ENCODE measurements at places on chromosomes 5 and 9.

DNA sequence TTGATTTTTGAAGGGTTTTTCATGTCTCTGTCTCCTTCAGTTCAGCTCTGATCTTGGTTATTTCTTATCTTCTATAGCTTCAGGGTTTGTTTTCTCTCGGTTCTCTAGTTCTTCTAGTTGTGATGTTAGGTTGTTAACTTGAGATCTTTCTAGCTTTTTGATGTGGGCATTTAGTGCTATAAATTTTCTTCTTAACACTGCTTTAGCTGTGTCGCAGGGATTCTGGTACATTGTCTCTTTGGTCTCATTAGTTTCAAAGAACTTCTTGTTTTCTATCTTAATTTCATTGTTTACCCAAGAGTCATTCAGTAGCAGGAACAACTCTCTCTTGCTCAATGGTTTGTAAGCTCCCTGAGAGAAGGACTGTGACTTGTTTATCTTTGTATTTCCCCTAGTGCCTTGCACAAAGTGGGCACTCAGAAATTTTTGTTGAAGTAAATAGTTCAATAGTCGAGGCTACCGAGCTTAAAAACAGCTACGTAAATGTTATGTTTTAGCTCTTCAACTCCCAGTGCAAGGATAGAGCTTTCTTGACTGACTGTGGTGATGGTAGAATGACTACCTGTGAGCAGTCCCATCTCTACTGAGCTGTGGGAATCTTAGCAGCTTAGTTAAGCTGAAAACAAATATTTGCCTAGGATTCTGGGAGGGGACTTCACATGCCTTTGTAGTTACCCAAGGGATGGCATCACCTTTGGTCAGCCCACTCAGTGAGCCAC lies 225.8 kb upstream of the ELL2 start:
- DNase-seq, result no peak

DNA sequence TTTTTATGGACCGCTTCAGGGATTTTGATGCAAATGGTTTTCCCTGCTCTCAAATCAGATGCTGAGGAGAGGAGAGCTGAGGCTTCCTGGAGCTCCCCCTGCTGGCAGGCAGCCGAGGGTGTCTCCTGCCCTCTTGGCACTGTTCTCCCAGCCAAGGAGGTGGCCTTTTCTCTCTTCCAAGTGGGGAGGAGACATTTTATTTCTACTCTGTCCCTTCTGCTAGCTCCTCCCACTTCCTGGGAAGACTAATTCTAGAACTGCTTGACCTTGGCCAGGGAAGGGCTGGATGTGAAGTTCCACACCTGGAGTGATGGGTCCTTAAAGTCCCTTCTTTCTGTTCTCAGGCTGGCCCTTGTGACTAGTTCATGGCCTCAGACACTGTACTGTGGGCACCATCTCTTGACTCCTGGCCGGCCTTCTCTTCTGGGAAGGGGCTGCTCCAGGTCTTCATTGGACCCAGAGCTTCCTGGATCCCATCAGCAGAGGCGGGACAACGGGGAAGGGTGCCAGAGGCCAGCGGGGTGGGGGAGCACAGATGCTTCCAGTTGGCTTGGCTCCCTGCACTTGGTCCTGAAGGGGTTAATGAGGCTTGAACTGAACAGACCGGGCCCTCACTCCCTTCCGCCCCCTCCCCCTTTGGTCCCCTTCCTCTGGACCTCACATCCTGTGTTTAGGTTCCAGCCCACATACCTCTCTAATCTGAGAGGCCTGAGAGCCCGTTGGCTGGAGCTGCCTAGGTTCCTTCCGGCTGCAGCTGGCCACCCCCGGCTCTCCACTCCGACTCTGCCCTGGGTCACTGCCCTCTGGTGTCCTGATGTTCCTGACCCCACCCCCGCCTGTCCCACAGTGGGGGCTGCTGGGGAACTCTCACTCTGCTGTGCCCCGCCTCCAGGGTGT lies 32.1 kb downstream of the PTPA start:
- peak; percentile 90 for DNase-seq

DNA sequence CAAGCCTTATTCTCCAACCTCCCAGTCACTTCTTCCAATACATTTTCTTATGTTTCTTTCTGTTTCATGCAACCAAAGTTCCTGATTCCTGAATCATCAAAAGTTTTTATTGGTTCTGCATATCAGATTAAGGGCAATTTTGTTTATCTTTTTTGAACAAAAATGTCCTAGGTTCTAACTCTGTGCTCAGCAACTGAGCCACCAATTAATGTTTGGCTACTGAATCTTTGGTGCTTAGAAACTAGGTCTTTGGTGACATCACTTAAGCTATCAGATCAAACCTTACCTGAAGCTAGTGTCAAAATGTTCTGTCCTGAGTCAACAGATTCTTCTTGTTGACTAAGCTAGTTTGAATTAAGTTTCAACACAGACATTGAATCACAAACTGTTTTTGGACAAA lies 56.1 kb downstream of the FGF18 start:
- DNase-seq, result no peak

DNA sequence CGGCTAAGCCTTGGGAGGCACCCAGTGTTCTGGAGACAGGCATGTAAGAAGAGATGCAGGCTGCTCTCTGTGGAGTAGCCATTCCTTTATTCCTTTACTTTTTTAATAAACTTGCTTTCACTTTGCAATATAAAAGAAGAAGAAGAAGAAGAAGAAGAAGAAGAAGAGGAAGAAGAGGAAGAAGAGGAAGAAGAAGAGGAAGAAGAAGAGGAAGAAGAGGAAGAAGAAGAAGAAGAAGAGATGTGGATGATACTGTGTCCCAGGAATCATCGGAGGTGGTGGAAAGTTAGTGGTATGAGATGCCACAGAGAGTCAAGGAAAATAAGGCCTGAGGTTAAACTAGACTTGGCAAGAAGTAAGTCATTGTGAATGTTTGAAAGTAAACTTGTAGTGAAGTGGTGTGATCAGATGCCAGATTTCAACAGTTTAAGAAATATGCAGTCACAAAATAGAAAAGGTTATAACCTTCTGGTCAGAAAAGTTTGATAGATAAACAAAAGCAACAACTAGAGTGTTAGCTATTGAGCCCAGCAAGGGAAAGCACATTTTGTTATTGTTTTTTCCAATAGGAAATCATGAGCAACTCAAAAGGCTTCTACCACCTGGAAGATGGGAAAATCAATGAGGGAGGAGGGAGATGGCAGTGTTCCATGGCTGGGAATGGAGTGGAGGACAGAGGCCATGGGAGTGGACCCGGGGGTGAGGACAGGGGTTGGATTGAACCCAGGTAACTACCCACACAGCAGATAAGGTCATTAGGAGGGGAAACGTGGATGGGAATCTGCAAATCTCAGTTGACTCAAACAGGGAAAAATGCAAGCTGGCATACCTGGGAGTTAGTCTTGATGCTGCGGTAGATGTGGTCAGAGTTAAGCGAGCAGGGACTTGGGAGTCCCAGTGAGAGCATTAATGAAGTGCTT lies 16.8 kb downstream of the AOPEP start:
- no peak for DNase-seq

DNA sequence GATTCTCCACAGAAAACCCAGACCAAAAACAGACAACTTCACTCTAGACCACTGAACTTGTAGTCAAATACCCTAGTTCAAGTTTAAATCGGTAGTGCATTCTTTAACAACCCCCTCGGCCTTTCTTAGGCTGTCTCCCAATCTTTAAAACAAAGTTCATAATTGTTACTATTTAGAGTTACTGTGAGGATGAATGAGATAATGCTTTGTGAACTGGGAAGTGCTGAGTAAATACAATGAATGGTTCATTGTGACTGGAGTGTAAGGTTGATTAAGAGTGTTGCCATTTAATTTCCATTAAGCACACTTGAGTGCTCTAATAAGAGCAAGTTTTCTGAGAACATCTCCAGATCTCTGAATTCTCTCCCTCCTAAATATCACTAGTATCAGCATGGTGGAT lies 228.8 kb upstream of the PIK3R1 start:
- DNase-seq, result no peak
